AG09309 (cell line): ENCODE measurements at places on chromosomes 4 and X.

GRCh38 chrX:136259543-136259942, 8.3 kb upstream of the MAP7D3 start:
- DNase-seq = no peak

DNA sequence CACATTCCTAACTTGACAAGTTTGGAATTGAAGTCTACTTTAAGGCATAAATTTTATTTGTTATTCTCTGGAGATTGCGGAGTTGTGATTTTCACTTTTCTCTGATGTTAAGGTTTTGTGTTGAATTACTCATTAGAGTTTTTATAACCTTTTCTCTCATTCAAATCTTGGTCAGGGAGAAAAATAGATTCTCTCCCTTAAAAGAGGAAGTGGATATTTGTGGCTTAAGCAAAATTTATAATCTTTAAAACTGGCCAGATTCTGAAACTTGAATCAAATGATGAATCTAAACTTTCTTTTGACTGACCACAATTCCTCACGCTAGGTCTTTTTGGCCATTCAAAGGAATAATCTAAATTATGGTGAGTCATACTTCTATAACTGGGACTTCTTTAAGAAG, 361.4 kb downstream of the TEX13C start:
- no peak for DNase-seq

GRCh38 chr4:180219080-180219479, 2024.1 kb upstream of the TENM3 start:
- DNase-seq = no peak

DNA sequence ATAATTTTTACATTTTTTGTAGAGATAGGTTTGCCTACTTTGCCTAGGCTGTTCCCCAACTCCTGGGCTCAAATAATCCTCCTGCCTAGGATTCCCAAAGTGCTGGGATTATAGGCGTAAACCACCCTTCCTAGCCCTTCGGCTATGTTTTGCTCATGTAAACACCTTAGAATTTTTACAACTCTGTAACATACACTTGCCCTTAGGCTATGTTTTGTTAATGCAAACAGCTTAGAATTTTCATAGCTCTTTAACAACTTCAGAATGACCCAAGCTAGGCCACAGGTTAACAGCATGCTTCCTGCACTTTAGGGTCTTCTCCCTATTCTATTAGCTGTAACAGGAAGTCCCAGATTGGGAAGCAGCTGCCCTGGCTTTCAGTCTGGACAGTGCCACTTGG, 24.2 kb downstream of the KLHL15 start:
- no peak for DNase-seq

DNA sequence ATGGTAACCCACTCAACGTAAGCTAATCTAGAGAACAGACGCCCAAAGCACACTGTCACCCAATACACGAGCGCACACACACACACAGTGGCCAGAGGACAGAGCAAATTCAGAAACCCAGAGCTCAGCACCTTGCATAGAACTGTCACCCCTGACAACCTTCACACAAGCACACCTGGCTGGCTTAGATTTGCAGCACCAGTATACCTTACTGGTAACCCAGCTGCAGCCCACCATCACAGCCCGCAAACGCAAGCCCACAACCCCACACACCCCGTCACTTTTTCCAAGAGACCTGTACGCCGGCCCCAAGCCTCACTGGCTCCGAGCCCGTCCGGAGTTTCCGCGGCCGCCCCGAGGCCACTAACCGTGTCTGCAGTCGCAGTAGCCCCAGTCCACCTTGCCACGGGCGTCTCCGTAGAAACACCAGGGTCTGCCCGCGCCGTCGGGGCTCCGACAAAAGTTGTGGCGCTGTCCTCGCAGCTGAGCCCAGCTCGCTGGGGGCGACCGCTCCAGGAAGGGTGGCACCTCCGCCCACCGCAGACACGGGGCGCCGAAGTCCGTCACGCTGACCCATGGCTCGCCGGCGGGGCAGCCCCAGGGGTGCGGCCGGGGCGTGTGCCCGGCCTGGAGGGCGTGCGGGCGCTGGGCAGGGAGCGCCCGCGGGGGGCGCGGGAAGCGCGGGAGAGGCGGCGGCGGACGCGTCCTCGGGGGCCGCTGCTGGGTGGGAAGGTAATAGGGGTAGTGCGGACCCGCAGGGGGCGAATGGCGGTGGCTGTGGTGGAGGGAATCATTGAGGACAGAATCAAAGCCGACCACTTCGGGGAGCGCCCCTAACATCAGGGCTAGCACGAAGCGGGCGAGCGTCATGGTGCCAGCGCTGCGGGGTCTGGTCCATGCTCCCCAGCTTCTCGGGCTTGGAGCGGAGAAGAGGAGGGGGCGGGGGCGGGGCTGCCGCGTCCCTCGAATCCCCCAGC, 664 bp downstream of the PRSS12 start:
- DNase-seq = no peak

DNA sequence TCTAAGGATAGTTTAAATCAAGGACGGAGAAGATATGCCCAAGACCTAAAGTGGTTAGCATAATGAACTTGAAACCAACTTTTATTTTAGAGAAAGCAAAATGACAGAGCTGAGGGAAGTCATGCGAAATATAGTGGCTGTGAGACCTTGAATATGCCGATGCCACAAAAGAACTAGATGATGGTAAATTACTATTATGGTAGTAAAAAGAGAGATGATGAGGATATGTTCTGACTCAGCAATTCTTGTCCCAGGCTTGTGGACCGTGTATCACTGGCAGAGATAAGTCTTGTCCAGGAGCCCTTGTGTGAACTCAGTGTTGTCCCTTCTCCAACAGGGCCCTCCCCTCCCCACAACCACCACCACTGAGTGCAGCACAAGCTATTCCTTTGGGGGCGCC, 1605.6 kb upstream of the TENM3 start:
- no peak for DNase-seq

- DNase-seq = no peak
Measured at GRCh38 chr4:4593596-4594284, 51.9 kb upstream of the STX18 start.

GRCh38 chr4:27267339-27267969, 406.8 kb downstream of the STIM2 start:
- DNase-seq = no peak

DNA sequence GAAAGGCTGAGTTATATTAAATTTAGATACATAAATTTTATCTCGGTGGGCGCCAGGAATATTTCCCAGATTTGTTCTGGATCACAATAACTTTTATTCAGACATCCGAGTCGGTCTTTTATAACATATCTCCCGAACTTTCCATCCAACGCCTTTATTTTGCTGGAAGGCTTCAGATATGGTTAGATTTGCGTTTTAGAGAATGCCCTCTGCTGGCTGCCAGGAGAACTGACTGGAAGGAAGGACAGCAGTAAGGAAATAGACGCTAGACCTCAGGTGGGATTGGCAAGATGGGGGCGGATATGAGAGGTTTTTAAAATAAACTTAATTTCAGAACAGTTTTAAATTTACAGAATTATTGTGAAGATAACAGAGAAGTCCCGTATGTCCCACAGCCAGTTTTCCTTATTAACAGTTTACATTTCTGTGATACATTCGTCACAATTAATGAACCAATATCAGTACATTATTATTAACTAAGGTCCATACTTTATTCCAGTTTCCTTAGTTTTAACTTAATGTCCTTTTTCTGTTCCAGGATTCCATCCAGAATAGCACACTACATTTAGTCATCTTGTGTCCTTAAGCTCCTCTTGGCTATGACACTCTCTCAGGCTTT, 4.6 kb upstream of the KANTR start:
- peak; percentile 42 for DNase-seq

DNA sequence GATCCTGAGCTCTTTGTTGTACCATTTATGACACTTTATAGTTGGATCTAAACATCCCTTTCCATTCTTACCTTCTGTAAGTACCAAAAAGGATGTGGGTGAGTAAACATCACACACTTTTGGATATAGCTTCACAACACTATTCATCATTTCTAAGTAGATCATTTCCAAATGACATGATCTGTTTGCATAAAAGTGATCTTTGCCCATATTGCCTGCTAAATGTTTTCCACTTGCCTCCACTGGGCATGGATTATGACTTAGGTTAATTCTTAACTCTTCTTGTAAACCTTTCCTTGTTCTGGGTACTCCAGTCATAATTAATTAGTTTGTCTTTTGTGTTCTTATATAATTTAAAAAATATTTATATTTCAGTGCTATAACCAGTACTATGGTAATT, 244.9 kb upstream of the AGA start:
- no peak for DNase-seq

DNA sequence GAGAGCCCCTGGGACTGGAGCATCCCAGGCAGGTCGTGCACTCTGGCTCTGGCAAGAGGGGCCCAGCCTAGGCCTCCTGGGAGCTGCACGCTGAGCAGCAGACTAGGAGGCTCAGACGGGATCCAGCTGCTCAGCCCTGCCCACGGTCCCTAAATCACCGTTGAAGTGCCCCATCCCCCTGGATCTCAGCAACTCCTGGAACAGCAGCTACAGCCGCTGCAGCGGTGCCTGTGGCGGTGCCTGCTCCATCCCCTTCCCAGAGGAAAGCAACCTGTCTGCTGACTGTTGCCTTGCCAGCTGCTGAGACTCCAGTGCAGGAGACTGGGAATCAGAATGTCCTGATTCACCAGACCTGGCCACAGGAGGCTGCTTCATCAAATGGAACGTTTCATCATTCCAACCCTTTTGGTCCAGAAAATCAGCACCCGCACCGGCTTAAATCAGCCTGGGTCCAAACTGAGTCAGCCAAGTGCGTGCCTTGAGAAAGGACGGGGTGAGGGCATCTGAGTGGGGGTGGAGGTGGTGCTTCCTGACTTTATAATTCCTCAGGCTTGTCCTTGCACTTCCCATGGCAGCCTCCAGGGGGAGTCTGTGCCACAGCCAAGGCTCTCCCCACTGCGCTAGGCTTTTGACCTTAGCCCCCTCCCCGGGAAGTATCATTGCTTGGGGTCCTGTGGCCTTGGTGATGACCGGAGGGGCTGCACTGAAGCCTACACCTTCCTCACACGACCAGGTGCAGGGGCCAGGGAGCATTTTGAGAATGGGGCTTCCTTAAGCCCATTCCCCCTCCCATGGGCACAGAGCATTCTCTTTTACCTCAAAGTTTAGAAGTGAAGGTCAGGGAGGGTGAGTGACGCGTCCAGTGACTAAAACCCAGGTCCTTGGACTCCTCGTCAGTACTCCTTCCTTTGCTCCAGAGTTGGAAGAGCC, 6.5 kb downstream of the ZNF185 start:
- DNase-seq = peak; percentile 13

- DNase-seq = peak; percentile 20
Measured at GRCh38 chr4:174365018-174365587, 81.4 kb downstream of the CEP44 start.

DNA sequence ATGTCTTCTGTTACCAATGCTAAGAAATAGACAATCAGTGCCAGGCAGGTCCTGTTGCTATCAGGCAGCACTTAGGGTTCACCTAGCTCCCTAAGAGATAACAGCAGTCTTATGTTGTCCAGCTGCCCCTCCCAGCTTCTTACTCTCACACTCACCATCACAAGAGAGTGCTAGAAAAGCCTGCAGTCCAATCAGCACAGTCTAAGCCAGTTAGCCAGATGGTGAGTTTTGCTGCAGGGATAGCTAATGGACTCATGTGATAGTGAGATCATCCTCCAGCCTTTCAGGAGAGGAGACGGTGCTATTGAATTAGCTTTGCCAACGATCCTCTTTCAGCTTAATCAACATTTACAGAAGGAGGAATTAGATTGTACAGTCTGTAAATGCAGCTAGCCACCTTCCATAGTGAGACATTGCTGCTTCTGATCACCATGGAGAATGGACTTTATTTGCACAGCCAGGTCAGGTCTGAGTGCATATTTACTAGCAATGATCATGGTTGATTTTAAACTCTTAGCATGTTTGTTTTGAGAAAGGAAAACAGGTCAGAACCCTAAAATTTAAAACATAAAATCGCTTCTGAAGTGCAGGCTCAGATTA, 438.3 kb downstream of the CENPC start:
- no peak for DNase-seq

DNA sequence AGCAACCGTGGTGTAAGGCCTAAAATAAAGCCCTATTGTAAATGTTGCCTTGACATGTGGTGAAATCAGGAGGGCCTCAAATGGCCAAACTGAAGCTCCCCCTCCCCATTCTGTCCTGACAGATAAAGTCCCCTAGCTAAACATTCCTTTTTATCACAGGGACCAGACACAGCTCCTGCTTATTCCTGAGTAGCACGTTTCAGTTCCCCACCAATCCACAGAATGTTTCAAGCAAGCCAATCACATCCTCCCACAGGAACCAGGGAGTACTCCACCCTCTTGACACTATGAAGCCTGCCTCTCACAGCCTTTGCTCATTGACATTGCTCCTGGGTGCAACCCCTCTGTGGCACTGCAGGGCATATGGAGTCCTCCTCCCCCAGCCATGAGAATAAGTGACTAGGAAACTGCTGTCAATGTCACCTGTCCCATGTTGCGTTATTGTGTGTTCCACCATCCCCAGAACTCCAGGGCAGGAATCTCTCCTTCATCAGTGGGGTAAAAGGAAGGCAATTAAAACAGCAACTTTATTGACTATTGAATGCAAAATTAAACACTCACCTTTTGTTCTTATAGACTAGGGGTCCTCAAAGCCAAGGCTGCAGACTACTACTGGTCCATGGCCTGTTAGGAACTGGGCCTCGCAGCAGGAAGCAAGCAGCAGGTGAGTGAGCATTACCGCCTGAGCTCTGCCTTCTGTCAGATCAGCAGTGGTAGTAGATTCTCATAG, 128.1 kb downstream of the COL25A1 start:
- DNase-seq = no peak
